ENCODE measurements at places on chromosomes 7 and 10. TPM values are rescaled to one million over a fixed set of nuclear protein-coding genes. Genes with fewer than 3 reads are reported as not detected.
A peak's percentile ranks its signal among the peaks of the same experiment; 100 is the strongest.

MMP21 gene
- not detected for total RNA-seq

DNA sequence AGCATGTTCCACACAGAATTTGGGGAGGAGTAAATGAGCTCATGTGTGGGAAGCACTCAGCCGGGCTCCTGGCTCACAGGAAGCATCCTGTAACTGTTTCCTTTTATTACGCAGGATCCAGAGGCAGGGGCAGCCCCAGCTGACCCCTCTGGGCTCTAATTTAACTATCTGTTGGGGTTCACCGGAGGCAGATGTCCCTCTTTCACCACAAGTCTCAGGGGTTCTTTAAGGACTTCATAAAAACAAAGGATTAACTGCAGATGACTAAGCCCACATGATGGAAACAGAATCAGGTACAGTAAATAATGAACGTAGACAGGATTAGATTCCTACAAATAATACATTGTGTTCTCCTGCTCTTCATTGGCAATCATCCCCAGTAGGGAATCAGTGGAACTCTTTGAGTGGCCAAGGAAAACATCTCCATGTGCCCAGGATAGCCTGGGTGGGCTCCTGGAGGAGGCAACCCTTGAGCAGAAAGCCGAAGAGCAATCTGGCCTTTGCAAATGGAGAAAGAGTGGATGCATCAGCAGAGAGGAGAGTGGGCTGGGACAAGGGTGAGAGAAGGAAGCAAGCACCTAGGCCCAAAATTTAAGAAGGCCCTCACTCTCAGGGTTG is 24.6 kb downstream of the TBXAS1 start:
- H3K4me1 ChIP-seq, result no peaks in the 10 kb centered on the region
- no peaks in the 10 kb centered on the region for H3K36me3 ChIP-seq
- no peak overlapping the region for H3K27ac ChIP-seq

DNA sequence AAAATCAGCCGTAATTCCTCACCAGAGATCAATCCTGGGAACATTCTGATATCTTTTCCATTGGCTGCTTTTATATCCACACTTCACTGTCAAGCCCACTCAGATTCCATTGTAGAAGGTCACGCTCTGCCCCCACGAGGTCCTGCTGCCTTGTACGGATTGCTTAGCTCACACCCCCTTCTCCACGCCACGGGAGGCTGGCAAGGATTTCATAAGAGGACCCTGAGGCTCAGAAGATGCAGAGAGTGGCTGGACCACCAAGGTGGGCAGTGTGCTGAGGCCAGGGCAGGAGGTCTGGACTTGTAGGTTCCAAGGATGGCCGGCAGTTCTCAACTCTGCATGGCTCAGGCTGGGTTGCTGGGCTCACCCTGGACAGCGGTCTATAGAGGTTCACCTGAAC is 149.7 kb downstream of the RNF216 start:
- no peak for DNase-seq
- peaks cover 10% of the 10 kb centered on the region for H3K4me1 ChIP-seq
- H3K27me3 ChIP-seq, result no peaks in the 10 kb centered on the region
- no peak overlapping the region for H3K4me3 ChIP-seq
- no peak overlapping the region for H3K27ac ChIP-seq

DNA sequence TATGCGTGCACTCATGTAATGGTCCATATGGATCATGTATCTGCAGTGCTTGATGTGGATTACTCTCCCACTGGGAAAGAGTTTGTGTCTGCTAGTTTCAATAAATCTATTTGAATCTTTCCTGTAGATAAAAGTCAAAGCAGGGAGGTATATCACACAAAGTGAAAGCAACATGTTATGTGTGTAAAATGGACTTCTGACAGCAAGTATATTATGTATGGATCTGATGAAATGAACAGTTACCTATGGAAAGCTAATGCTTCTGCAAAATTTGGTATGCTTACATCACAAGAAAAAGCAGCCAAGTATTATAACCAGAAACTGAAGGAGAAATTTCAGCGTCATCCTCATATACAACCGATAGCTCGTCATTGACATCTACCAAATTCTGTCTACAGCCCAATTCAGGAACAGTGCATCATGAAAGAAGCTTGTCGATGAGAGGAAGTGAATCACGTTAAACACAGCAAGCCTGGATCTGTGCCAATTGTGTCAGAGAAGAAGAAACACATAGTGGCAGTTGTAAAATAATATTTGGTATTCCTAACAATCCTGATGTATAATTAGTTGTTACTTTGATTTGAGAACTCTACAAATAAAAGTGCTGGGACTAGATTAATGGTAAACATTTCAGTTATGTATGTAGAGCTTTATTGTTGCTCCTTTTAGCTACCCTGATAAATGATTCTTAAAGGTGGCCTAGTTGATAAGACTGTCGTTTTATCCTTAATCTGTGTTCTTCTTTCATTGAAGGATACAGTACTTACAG is 14.2 kb upstream of the SYPL1 start:
- DNase-seq, result no peak
- H3K4me1 ChIP-seq, result no peaks in the 10 kb centered on the region
- no peaks in the 10 kb centered on the region for H3K36me3 ChIP-seq
- no peaks in the 10 kb centered on the region for H3K27me3 ChIP-seq
- no peak overlapping the region for H3K4me3 ChIP-seq

DNA sequence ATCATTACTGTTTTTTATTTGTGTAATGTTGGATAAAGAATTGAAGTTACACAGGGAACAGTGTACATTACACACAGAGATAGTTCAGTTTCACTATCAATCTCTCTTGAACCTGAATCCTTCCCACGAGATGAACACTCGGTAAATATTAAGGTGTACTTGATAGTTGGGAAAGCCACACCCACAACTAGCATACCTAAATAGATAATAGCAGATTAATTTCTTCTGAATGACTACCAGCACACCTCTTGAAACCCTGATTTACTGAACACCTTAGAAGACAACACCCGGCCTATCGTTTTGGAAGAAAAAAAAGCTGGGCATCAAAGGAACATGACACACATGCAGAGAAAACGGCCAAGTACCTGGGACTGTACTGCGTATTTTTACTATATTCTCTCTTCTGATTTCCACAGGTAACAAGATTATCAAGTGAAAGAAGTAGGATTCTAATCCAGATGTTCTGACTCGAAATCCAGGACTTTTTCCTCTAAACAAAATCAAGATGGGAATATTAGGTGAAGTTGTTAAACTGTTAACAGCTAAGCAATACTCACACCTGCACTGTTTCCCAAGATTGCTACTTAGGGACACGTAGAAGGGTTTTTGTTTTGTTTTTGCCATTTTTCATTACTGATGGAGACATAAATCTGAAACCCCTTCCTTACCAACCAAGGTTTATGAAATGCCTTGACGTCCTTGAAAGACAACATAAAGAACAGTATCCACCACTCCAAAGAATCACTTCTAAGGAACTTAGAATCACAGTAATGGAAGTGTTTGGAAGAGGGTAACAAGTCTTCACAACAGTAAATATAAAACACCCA is 1.0 kb downstream of the CCDC186 start:
- peaks cover 28% of the 10 kb centered on the region for H3K36me3 ChIP-seq
- H3K27me3 ChIP-seq, result no peaks in the 10 kb centered on the region
- no peak overlapping the region for H3K27ac ChIP-seq
- H3K4me3 ChIP-seq, result peak overlapping the region; percentile 99
- H3K4me1 ChIP-seq, result no peaks in the 10 kb centered on the region
- DNase-seq, result no peak

- no peak overlapping the region for H3K4me3 ChIP-seq
- no peak for DNase-seq
- 0 out of 2 replicates have a peak, but pooled peaks cover 2% of the 10 kb centered on the region for H3K4me1 ChIP-seq
- no peaks in the 10 kb centered on the region for H3K27me3 ChIP-seq
- H3K36me3 ChIP-seq, result no peaks in the 10 kb centered on the region
Measured at GRCh38 chr10:51879238-51879637, 179.8 kb upstream of the CSTF2T start.

DNA sequence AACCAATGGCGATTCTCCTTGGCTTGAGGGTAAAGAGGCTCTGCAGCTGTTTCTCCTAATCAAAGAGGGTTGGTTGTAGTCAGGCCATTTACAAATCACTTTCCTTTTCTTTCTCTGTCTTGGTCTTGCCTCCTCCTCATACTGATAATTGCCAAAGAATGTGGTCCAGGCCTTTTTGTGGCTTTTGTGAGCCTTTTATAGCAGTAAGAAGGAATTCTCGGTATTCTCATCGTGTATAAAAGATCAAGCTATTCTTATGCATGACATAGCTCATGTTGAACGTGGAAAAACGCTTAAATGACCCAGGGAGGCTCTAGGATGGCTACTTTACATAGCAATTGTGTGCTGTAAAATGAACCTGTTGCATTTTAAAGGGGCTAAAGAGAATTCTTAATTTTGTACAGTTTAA is 62.6 kb downstream of the RBM20 start:
- no peaks in the 10 kb centered on the region for H3K36me3 ChIP-seq
- H3K27me3 ChIP-seq, result no peaks in the 10 kb centered on the region
- peaks cover 8% of the 10 kb centered on the region for H3K4me1 ChIP-seq
- DNase-seq, result no peak

All from H9 (cell line).